ENCODE measurements at places on chromosomes 5 and 9. TPM values are rescaled to one million over a fixed set of nuclear protein-coding genes. Genes with fewer than 3 reads are reported as not detected.

TPPP gene
- 1.1 TPM for total RNA-seq

PCDHGA2 gene
- 1.1 TPM for total RNA-seq

TAF11L10 gene
- total RNA-seq, result not detected

RALGPS1 gene
- total RNA-seq, result 1.1 TPM

MCIDAS gene
- total RNA-seq, result not detected

INSL4 gene
- total RNA-seq, result not detected

PPIP5K2 gene
- total RNA-seq, result 21.8 TPM

COL5A1 gene
- total RNA-seq, result 263 TPM

OMD gene
- total RNA-seq, result not detected

SCGB3A2 gene
- not detected for total RNA-seq

PCDHGB5 gene
- total RNA-seq, result 15.8 TPM

C5 gene
- total RNA-seq, result 1.5 TPM

DND1 gene
- total RNA-seq, result under 0.01 TPM

ZNG1C gene
- total RNA-seq, result 6.2 TPM

TUSC1 gene
- 31.4 TPM for total RNA-seq

SOHLH1 gene
- total RNA-seq, result not detected

PLPPR1 gene
- not detected for total RNA-seq

SV2C gene
- not detected for total RNA-seq

FAM221B gene
- not detected for total RNA-seq

TMEM203 gene
- total RNA-seq, result 36.0 TPM

ACER2 gene
- 1.6 TPM for total RNA-seq

LRRC70 gene
- total RNA-seq, result 0.16 TPM

FAM153A gene
- total RNA-seq, result not detected

NPR3 gene
- total RNA-seq, result 3.0 TPM

FSTL4 gene
- total RNA-seq, result 0.38 TPM

Data from mesangial cell (primary cell).